SJSA1 (cell line): ENCODE measurements at places on chromosomes 5 and 9. TPM values are rescaled to one million over a fixed set of nuclear protein-coding genes. Genes with fewer than 3 reads are reported as not detected.

SLC46A2 gene
- total RNA-seq: not detected in 2 replicates

MAMDC2 gene
- not detected in 2 replicates for total RNA-seq

ERAP2 gene
- total RNA-seq: 25.1 and 33.1 TPM in 2 replicates

- DNase-seq: no peak
- peaks cover 3% of the 10 kb centered on the region; the same call in 1 of the 2 replicates for H3K27me3 ChIP-seq
- no peak overlapping the region for H3K27ac ChIP-seq
- no peak overlapping the region for H3K4me3 ChIP-seq
- H3K4me1 ChIP-seq: no peaks in the 10 kb centered on the region
- H3K36me3 ChIP-seq: no peaks in the 10 kb centered on the region
These were observed 68.9 kb downstream of the FAT2 start for GRCh38 chr5:151522226-151522625.

- DNase-seq: no peak
- H3K36me3 ChIP-seq: peaks cover 83% of the 10 kb centered on the region
- H3K4me1 ChIP-seq: no peaks in the 10 kb centered on the region
- H3K4me3 ChIP-seq: no peak overlapping the region
- no peak overlapping the region for H3K27ac ChIP-seq
- no peaks in the 10 kb centered on the region for H3K27me3 ChIP-seq
These were observed 24.8 kb upstream of the AFAP1L1 start for GRCh38 chr5:149246906-149247305.

DNA sequence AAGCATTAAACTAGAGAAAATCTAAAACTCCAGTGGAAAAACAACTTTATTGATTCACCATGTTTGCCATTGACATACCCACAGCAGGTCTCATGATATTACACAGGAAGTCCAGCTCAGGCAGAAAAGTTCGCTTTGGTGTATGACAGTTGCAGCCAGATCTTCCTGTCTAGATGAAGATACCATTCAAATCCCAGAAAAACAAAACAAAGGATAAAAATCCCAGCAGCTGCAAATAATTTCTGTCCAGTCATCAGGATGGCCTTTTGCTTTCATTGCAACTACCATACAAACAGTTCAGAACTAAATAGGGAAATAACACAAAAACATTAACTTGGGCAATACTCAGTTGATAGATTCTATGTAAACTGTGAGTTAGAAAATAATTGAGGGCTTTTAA, 136.0 kb upstream of the NREP start:
- H3K36me3 ChIP-seq: no peaks in the 10 kb centered on the region
- no peak overlapping the region for H3K4me3 ChIP-seq
- H3K27me3 ChIP-seq: no peaks in the 10 kb centered on the region
- no peaks in the 10 kb centered on the region; the same call in 1 of the 2 replicates for H3K4me1 ChIP-seq

SIT1 gene
- total RNA-seq: not detected in 2 replicates

DNA sequence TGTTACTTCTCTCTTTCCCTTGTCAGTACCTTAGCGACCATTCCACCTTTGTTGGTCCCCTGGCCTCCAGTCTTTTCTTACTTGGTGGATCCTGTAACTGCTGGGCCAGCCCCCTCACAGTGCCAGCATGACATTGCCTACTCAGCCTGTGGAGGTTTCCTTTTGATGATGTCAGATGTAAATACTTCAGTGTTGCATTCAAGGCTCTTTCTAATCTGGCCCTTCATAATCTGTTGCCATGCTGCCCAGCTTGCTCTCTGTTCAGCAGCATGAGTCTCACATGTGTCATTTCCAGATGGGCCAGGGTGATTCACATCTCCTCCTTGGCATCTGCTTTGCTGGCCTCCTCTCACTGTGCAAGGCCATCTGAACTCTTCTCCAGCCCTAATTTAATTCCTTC, 57.1 kb downstream of the MAST4 start:
- no peak overlapping the region for H3K4me3 ChIP-seq
- no peak for DNase-seq
- no peaks in the 10 kb centered on the region for H3K36me3 ChIP-seq
- H3K27me3 ChIP-seq: no peaks in the 10 kb centered on the region

GRCh38 chr9:74771672-74772071, 116.0 kb downstream of the TRPM6 start:
- no peak overlapping the region for H3K27ac ChIP-seq
- H3K4me1 ChIP-seq: peaks cover 5% of the 10 kb centered on the region
- no peaks in the 10 kb centered on the region for H3K36me3 ChIP-seq
- no peak for DNase-seq

FGF10 gene
- not detected in 2 replicates for total RNA-seq

OLFML2A gene
- 5.0 and 7.8 TPM in 2 replicates for total RNA-seq

TRIM36 gene
- 0.22 and 1.3 TPM in 2 replicates for total RNA-seq

AMBP gene
- total RNA-seq: 0.37 and 0.53 TPM in 2 replicates

ZNF483 gene
- 1.2 and 1.3 TPM in 2 replicates for total RNA-seq

CDC20B gene
- not detected in 2 replicates for total RNA-seq

GRCh38 chr5:159737263-159737662, 179.0 kb upstream of the ADRA1B start:
- no peak overlapping the region for H3K4me3 ChIP-seq
- no peak for DNase-seq
- no peaks in the 10 kb centered on the region for H3K36me3 ChIP-seq

DNA sequence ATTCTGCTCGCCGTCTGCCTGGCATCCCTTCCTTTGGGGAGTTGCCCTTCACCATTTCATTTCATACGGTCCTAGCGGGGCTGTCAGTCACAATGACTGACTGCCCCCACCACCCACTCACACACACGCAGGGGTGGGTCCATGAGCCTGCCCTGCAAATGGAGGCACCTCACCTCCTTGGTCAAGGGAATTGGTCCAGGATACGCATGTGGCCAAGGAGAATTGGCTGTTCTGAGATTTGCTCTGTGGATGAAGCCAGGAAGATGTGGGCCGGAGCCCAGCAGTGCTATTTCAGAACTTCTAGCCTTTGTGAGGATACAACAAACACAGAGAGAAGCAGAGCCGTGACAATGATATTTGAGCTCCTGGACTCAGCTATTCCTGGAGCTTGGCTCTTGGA, 17.0 kb downstream of the C1QTNF2 start:
- DNase-seq: no peak
- no peak overlapping the region for H3K27ac ChIP-seq
- no peaks in the 10 kb centered on the region for H3K36me3 ChIP-seq
- H3K4me3 ChIP-seq: no peak overlapping the region

- no peak for DNase-seq
- no peaks in the 10 kb centered on the region for H3K27me3 ChIP-seq
- peaks cover 25% of the 10 kb centered on the region for H3K4me1 ChIP-seq
- H3K36me3 ChIP-seq: no peaks in the 10 kb centered on the region
- H3K4me3 ChIP-seq: no peak overlapping the region
These were observed 277.2 kb downstream of the SPOCK1 start for GRCh38 chr5:137221943-137222342.

TSPAN17 gene
- total RNA-seq: 50.9 and 52.5 TPM in 2 replicates
